ENCODE measurements at places on chromosomes 13 and 19.
A peak's percentile ranks its signal among the peaks of the same experiment; 100 is the strongest.

- peak; percentile 57 for DNase-seq
Observed at GRCh38 chr19:8610041-8610935, at the start of gene ADAMTS10. Gene ADAMTS10 (minus strand): TSS chr19:8610715. CDS start chr19:8605710, 5,005 bp downstream.

GRCh38 chr19:18029617-18030338 lies 21.8 kb downstream of the ARRDC2 start:
- DNase-seq = no peak

- no peak for DNase-seq
Observed at GRCh38 chr13:112711528-112712265, 21.9 kb downstream of the ATP11A start.

DNA sequence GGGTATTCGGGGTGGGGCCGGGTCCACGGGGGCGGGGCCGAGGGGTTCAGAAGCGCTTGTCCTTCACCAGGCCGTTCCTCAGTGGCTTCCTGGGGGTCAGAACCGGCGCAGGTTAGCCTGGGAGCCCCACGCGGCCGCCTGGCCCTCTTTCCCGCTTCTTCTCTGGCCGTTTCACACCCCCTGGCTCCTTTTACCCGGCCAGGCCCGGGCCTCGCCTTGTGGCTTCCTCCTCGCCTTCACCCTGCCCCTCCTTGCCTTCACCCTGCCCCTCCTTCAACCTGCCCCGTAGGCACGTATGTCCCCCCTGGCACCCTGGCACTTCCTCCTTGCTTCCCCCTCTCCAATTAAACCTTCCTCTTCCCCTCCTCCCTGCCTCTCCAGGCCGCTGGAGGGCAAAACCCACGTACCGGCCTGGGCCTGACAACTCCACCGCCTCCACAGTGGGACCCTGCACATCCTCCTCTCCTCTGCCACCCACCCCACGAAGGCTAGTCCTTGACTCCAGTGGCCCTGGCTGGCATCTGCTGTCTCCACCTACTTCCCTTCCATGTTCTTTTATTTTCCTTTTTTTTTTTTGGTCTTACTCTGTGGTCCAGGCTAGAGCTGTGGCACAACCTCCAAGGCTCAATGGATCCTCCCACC lies 25.3 kb downstream of the CERS1 start:
- DNase-seq = no peak

- DNase-seq = peak; percentile 54
Observed at GRCh38 chr13:73835138-73835721, 299.0 kb downstream of the KLF12 start.

DNA sequence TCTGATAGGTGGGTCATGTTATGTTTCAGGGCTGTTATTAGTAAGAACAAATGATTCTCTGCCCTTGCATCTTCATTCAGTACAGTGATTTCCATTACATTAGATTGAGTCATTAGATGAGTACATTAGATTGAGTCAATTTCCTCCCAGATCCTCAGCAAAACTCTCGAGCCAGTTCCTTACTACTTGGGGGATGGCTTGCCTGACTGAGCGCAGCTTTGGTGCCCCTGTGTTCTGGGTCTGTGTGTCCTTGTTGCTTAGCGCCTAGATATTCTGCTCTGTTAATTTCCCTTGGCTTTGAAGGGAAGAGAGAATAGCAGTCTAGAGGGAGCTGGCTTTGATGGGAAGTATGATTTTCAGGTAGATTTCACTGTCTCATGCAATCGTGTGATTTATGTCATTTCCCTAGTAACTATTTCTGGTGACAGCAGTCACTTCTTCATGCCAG lies 19.1 kb upstream of the SCEL start:
- no peak for DNase-seq
